ENCODE measurements at places on chromosomes 4 and X.

GRCh38 chrX:6990552-6991193 is 156.8 kb upstream of the STS start:
- DNase-seq, result no peak

DNA sequence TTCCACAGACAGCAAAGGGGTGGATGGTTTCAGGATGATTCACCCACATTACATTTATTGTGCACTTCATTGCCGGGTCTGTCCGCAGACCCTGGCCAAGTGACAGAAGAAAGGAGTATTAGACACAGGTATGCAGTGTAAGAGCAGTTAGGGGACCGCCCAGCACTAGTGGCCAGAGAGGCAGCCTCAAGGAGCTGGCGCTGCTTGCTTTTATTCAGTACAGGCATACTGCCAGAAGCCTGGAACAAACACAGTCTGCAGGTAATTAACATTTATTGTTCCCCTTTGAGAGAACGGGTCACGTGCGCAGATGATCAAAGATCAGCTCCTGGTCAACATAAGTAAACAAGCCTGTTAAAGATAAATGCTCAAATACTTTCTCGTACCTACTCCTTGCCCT is 1639.0 kb upstream of the IGFBP7 start:
- no peak for DNase-seq

DNA sequence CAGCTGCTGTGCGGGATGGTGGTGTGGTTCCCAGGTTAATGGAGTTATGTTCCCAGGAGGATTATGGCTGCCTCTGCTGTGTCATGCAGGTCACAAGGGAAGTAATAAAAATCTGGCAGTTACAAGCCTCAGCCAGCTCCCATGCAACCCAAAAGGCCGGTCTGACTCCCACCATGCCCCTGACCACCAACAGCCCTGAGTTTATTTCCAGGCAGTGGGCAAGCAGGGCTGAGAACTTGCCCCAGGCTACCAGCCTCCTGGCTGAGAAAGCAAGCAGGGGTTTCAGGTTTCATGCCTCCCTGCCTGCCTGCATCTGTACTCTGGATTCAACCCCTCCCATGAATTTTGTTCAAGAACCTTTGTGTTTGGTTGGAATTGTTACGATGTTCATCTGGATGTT is 732.7 kb upstream of the POU3F4 start:
- DNase-seq, result no peak

- DNase-seq, result peak; percentile 81
Observed at GRCh38 chr4:158538176-158538575, 16.5 kb downstream of the RXFP1 start.

DNA sequence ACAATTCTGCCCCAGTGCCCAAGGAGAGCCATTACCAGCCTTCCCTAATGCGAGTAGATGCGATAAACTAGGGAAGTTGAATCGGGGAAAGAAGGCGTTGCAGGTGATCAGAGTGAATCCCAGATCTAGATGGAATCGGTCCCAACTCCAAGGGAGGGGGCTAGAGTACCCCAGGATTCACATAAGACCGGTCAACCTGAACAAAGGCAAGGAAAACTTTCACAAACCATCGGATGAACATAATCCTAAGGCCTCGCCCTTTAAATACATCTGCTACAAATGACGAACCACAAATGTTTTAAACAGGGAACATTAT is 11.2 kb upstream of the ZCCHC13 start:
- DNase-seq, result no peak

GRCh38 chr4:159051245-159052071 is 51.4 kb upstream of the RAPGEF2 start:
- DNase-seq, result no peak

- DNase-seq, result no peak
Observed at GRCh38 chrX:115268421-115268820, 21.1 kb upstream of the LUZP4 start.

DNA sequence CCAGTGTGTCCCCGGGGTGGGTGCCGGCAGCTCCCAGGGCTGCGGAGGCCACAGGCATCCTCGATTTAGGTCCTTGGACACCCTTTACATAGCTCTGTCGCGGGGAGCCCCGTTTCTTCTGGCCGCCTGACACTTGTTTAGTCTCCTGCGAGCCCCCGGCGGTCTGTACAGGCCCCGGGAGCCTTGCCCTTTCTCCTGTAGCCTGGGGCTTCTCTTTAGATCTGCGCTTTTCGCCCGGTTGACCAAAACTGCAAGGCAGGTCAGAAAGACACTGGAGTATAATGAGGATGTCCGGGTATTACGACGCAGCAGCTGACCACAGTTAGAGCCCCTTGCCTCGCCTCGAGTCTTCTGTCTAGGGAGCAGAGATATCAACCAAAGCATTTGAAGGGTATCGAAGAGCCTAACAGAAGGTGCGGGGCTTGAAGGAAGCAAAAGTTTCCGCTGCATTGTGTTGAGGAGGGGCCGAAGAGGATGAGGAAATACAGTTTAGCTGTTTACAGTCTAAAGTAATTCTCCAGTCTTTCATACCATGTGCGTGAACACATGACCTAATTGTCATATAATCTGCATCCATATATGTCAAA is 479 bp downstream of the BRCC3 start:
- no peak for DNase-seq

DNA sequence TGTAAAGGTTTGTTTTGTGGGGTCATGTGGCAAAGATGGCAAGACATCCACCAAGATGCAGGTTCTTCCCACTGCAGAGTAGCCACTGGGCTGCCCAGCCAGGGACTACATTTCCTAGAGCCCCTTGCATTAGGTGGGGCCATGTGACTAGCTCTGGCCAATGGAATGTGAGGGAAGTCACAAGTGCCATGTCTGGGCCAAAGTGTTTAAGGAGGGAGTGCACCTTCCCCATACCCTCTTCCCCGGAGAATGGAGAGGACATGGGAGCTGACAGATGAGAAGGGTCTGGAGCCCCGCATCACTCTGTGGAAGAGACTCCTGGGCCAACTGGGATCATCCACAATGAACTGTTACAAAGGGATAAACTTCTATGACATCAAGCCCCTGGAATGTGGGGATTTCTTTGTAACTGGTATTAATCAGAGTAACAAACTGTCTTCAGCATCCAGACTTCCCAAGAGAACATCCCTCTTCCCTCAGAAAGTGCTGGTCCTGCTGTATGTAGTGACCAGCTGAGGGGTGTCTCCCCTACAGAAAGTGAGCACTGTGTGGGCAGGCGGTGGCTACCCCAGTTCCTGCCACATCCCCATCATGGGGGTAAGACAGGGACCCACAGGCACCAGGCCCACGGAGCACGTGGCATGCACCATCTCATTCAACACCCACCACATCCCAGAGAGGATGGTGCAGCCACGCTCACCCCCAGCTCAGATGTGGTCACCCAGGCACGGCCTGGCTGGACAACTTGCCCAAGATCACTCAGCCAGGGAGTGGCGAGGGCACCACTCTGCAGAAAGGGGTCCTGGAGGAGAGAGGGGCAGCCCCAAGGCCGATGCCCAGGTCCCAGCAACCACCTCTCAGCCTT is 10.9 kb downstream of the PPP2R2C start:
- peak; percentile 4 for DNase-seq

GRCh38 chr4:75841641-75842520 is 60.4 kb downstream of the PPEF2 start:
- DNase-seq, result no peak

- peak; percentile 20 for DNase-seq
Observed at GRCh38 chr4:5378002-5378401, 326.7 kb downstream of the STK32B start.

DNA sequence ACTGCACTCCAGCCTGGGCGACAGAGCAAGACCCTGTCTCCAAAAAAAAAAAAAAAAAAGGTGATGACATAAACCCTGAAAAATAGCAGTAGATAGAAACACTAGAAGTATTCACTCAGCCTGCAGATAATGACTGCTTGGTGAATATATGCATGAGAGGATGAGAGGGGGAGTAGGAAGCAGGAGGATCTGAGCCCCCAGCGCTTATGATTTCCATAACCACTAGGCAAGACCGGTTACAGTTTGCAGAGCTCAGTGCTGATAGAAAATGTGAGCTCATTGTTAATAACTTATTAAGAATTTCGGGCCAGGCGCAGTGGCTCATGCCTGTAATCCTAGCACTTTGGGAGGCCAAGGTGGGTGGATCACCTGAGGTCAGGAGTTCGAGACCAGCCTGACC is 40.8 kb upstream of the SLC34A2 start:
- DNase-seq, result no peak

All from fibroblast of skin of right biceps (primary cell).